ENCODE measurements at places on chromosomes 16 and 17.

- no peak for DNase-seq
Measured at GRCh38 chr16:27083861-27084261, 17.1 kb downstream of the C16orf82 start.

- DNase-seq, result no peak
Measured at GRCh38 chr16:49505556-49505955, 132.0 kb downstream of the C16orf78 start.

DNA sequence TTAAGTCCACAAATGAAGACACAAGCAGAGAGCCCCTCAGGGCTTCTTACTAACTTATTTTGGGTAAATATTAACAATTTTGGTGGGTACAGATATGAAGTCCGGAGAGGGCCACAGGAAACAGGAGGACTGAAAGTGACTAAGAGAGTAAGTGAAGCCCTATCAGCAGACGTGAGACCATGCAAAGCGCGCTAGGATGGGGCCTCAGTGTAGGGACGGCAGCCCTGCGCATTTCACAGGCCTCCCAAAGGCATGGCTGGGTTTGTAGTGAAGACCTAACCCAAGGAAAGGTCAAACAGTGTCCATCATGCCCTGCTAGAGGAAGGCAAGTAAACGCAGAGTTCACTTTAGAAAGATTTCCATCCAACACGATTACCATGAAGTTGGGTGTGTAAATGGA is 60.0 kb upstream of the SREBF1 start:
- no peak for DNase-seq

- DNase-seq, result no peak
Measured at GRCh38 chr16:17511340-17511739, 40.6 kb upstream of the XYLT1 start.

DNA sequence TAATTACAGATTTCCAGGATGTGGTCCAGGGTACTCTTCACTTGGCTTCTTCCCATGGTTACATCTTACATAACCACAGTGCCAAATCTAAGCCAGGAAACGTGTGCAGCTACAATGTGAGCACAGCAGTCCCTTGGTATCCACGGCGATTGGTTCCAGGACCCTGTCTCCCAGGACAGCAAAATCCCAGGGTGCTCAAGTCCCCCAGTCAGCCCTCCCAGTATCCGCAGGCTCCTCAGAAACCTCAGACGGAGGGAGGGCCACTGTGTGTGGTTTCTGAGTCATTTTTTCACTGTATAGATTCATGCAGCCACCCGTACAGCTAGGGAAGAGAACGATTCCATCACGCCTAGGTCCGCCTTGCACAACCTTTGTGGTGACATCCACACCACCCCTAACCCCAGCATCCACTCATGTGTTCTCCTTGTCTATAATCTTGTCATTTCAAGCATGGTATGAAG is 11.1 kb upstream of the ATP2C2 start:
- DNase-seq, result no peak

- no peak for DNase-seq
Measured at GRCh38 chr17:39739885-39740356, 2.2 kb downstream of the GRB7 start.

GRCh38 chr17:20071824-20072691 is 62.9 kb downstream of the SPECC1 start:
- no peak for DNase-seq

GRCh38 chr16:56355786-56356275 is 69.5 kb downstream of the AMFR start:
- DNase-seq, result no peak

GRCh38 chr17:62187681-62188080 is 122.6 kb upstream of the MED13 start:
- no peak for DNase-seq

GRCh38 chr17:63476854-63477479 is at the start of gene ACE:
ACE (plus strand) TSS chr17:63477061; CDS start chr17:63477095, 34 bp downstream.
- DNase-seq, result no peak

GRCh38 chr16:12559714-12560113 is 244.0 kb downstream of the CPPED1 start:
- DNase-seq, result no peak

DNA sequence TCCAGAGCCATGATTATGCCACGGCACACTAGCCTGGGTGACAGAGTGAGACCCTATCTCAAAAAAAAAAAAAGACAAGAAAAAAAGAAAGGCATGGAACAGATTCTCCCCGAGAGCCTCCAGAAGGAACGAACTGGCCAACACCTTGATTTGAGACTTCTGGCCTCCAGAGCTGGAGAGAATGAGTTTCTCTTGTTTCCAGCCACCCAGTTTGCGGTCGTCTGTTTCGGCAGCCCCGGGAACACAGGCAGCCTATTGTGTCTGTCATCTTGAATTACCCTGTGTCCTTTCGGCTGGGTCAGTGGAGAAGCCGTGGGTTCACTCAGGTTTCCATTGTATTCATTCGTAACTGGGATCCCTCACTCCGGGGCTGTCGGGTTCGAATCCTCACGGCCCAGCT is 83.9 kb downstream of the RPA1 start:
- no peak for DNase-seq

DNA sequence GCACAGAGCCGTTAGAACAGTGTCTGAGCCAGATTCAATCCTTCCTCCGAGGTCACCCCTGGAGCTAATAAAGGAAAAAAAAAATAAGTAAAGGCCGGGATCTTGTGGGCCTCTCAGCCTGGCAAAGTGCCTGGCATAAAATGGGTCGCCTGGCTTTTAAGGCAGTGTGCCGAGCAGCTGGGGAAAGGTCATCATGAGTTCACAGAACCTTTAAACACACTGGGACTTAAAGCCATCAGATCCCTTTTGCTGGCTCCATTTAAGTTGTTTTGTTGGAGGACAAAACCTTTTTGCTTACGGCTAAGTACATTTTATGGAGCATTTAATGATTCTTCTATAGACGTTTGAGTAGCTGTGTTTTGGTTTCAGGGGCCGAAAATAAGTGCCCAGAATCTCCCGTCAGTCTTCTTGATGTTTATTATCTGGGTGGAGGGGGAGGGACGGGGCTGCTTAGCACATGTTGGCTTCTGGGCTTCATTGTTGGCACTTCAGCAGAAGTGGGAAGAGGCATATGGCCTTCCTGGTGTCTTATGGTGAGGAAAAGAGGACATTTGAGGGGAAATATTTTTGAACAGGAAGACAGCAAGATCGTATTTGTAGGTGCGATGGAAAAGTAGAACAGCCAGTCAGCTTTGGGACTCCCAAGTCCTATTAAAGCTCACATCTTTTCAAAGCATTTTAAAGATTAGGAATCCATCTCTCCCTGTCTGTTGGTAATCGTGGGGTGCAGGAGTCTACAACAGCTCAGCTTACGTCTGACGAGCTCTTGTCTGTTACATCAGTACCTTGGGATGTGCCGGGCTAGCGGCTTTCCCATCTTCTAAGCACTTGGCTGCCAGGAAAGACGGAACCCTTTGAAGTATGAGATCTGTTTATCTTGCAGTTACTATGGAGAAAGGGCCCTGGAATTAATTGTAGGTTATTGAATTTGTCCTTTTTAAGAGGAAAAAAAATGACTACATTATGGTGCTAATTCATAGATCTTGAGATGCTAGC is 31.1 kb downstream of the RBFOX1 start:
- no peak for DNase-seq

GRCh38 chr17:19464031-19465026 is 53.3 kb downstream of the RNF112 start:
- DNase-seq, result no peak

DNA sequence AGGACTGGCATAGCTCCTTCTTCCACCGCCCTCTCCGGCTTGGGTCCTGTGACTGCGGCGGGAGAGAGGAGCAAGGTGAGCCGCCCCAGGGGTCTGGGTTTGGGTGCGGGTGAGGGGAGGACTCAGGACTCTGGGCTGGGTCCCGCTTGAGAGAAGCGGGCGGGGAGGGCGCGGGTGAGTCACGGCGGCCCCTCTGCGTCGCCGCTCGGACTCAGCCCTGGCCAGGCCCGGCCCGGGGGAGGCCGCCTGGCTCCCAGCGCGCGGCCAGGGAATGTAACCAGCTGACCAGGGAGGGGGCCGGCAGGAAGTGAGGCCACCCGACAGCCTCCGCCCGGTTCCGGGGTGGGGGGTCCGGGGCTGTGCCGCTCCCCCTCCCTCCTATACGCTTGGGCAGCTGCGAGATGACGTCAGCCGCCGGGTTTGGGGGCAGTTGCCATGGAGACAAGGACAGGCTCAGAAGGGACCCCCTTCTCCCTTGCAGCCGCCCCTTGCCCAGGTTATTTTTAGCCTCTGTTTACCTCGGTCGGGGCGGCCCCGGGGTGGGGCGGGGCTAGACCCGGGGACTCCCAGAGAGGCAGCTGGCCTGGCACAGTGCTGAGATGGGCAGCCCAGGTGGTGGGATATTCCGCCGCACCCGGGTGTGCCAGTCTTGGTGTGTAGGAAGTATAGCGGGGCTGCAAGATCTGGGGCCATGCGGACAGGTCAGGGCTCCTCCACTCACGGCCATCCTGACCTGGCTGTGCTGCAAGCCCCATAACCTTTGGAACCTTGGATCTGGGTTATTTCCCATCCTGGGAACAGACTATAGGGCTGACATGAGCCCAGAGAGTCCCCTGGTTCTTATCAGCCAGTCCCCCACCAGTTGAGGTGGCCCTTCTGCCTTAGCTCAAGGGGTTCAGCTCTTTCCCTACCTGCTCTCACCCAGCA is 1.6 kb downstream of the RIPOR1 start:
- no peak for DNase-seq

GRCh38 chr17:54898576-54898975 is 2.1 kb upstream of the TOM1L1 start:
- no peak for DNase-seq

GRCh38 chr17:5687646-5688045 is 103.3 kb upstream of the NLRP1 start:
- DNase-seq, result no peak

GRCh38 chr17:63774141-63774968 is at the start of gene DDX42:
DDX42 (plus strand) TSS chr17:63774170; CDS start chr17:63787050, 12,880 bp downstream.
- DNase-seq, result no peak

GRCh38 chr17:79340333-79341221 is 266.0 kb downstream of the ENGASE start:
- no peak for DNase-seq

DNA sequence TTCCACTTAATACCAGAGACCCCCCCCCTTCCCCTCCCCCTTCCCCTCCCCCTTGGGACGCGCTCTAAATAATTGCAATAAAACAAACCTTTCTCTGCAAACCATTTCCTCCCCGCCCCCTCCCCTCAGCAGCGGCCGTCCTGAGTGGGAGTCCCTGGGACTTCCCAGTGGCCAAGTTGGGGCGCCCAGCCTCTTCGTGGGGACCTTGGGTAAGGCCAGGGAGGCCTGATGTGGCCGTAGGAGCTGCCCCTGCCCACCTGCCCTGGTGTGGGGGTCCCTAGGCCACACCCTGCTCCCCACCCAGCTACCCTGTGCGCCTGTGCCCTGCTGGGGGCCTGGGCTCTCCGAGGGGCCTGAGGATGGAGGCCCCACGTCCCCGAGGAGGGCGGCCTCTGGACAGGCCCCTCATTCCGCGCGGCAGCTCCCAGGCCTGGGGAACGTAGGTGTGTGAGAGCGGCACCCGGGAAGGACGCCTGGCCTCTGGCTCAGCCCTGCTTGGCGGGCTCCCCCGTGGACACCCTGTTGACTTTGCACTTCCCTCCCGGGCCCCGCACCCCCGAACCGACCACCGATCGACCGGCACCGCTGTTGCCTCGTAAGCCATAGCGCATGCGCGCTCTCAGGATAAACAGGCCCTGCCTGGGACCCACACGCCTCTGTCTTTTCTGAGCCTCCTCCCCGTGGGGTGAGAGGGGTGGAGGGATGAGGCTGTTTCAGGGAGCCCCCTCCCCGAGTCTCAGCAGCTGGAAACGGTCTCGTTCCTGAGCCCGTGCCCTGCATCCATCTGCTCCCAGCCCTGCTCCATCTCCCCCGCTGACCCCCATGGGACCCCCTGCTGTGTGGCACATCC is 9.0 kb downstream of the NTHL1 start:
- DNase-seq, result no peak

- no peak for DNase-seq
Measured at GRCh38 chr17:50207315-50207714, 5.9 kb upstream of the COL1A1 start.

DNA sequence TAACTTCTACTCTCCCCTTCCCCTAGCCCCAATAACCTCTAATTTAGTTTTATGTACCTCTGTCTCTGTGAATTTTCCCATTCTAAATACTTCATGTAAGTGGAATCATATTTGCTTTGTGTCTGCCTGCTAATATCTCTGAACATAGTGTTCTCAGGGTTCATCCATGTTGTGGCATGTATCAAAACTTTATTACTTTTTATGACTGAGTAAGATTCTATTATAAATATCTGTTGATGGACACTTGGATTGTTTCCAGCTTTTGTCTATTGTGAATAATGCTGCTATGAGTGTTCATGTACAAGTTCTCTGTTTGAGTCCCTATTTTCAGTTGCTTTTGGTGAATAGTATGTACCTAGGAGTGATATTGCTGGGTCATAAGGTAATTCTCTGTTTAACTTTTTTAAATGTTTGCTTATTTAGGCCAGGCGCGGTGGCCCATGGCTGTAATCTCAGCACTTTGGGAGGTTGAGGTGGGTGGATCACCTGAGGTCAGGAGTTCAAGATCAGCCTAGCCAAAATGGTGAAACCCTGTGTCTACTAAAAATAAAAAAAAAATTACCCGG is 92.8 kb downstream of the CHD9 start:
- no peak for DNase-seq

DNA sequence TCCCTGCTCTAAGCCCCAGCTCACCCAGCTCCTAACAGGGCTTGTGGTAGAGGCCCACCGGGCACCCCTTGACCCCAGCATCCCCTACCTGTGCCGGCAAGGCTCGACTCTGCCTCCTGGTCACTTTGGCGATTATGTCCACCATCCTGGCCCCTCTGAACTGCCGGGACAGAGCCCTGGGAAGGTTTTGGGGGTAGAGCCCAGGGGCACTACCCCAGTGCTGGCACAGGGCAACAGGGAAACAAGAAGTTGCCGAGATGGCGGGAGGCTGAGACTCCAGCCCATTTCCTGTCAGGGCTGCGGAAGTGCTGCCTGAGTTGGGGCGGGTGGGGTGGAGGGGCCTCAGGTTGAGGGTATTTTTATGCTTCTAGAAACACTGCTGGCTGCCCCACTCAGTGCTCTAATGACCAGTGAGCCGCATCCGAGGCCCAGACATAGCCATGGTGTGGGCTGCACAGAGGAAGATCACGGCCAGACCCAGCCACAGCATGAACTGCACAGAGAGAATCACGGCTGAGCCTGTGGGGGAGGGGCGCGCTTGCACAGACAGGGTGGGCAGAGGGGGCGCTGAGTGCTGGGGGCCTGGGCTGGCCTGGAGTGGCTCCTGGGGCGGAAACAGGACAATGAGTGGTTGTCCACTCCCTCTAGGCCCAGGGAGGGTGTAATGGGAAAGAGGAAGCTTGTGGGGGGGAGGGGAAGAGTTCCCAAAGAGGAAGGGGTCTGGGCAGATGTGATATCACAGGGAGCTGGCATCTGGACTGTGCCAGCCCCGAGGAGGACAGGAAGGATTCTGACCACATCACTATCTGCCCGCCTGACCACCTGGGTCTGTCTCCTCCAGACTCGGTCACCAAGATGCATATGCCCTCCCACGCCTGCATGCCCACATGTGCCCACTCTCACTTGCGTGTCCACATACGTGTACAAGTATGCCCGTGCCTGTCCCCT is 22.3 kb downstream of the ARHGAP27 start:
- DNase-seq, result no peak

GRCh38 chr17:40343219-40344119 is 21.1 kb downstream of the GJD3 start:
- no peak for DNase-seq

Measured in stimulated activated CD8-positive, alpha-beta memory T cell treated with anti-CD3 and anti-CD28 coated beads, Interleukin-15, amount 100 ng/mL, for 4 hours (primary cell).